ENCODE measurements at places on chromosomes 6 and 20.

DNA sequence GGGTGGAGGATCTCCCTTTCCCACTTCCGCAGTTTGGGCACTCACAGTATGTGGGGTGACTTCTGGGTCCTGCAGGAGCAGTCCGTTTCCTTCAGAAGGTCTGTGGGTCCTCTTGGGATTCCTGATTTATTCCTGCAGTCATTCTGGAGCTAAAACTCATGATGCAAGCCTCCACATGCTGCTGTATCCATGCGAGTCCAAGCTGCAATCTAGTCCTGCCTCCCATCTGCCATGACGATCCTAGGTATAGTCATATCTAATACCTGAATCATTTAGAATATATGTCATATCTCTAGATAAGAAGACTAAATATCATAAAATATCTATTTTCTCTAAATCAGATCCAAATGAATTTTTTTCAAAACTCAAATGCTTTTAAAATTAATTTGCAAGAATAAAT is 103.4 kb upstream of the AHI1 start:
- peaks cover 62% of the 10 kb centered on the region for H3K36me3 ChIP-seq
- no peak overlapping the region for H3K27ac ChIP-seq
- no peak for DNase-seq
- no peaks in the 10 kb centered on the region for H3K27me3 ChIP-seq
- H3K4me1 ChIP-seq: peaks cover 23% of the 10 kb centered on the region
- no peak overlapping the region for H3K4me3 ChIP-seq

DNA sequence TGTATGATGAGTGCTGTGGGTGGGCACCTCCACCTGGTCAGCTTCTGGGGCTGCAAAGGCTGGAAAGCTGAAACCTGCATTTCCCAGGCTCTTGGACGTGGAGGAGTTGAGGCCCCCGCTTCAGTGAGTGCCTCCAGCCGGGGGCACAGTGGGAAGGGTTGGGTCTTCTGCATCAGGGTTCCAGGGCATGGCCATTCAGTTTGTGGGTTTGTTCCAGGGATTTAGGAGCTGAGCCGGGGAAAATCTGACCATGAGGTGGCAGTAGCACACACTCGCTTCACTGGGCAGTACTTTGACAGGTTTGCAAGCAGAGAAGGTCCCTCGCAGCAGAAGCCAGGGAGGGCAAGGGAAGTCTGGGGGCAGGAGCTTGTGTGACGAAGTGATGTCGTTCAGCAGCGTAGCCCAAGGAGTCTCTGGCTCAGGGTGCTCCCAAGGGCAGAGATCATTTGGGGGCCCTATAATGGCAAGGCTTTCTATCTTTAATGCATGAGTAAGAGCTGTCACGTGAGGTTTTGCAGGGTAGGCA is 69.5 kb upstream of the SULF2 start:
- no peaks in the 10 kb centered on the region for H3K27me3 ChIP-seq
- no peaks in the 10 kb centered on the region for H3K36me3 ChIP-seq
- H3K4me3 ChIP-seq: no peak overlapping the region
- no peak overlapping the region for H3K27ac ChIP-seq

- DNase-seq: no peak
- H3K4me1 ChIP-seq: peaks cover 2% of the 10 kb centered on the region
- no peak overlapping the region for H3K27ac ChIP-seq
Observed at GRCh38 chr20:37458761-37459160, 62.3 kb upstream of the NNAT start.

GRCh38 chr20:25249198-25249931 is 1.5 kb downstream of the PYGB start:
- peaks cover 4% of the 10 kb centered on the region for H3K36me3 ChIP-seq
- H3K27ac ChIP-seq: peak overlapping the region; percentile 87
- H3K4me1 ChIP-seq: peaks cover 22% of the 10 kb centered on the region
- no peak for DNase-seq
- H3K27me3 ChIP-seq: no peaks in the 10 kb centered on the region

GRCh38 chr6:30238178-30238795 is 25.1 kb upstream of the TRIM26 start:
- no peaks in the 10 kb centered on the region for H3K36me3 ChIP-seq
- H3K4me3 ChIP-seq: no peak overlapping the region
- no peak overlapping the region for H3K27ac ChIP-seq
- no peaks in the 10 kb centered on the region for H3K4me1 ChIP-seq

GRCh38 chr6:107811591-107812218 is 12.4 kb downstream of the SCML4 start:
- no peak overlapping the region for H3K27ac ChIP-seq
- no peak for DNase-seq
- H3K4me1 ChIP-seq: peaks cover 9% of the 10 kb centered on the region
- no peak overlapping the region for H3K4me3 ChIP-seq
- H3K36me3 ChIP-seq: no peaks in the 10 kb centered on the region
- H3K27me3 ChIP-seq: peaks cover 13% of the 10 kb centered on the region

- peaks cover 4% of the 10 kb centered on the region for H3K4me1 ChIP-seq
- no peak overlapping the region for H3K4me3 ChIP-seq
- no peak for DNase-seq
- peaks cover 57% of the 10 kb centered on the region for H3K27me3 ChIP-seq
- H3K27ac ChIP-seq: no peak overlapping the region
Observed at GRCh38 chr6:10381133-10381829, 33.6 kb downstream of the TFAP2A start.

DNA sequence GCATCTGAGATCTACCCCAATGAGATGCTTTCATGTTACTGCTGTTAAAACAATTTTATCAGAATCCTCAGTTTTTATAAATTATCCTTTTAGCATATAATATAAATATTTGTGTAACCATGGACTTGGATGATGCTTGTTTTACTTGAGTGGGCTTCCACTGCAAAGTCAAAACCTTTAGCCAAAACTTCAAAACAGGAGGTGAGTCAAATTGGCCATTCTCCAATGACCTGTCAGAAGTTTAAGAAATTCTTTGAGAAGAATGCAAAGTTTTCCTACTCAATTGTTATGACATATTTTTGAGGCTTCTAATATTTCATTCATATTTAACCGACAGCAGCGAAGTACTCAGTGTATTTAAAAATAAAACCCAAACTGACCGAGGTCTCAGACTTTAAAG is 507.9 kb downstream of the EYS start:
- no peaks in the 10 kb centered on the region for H3K36me3 ChIP-seq
- no peak overlapping the region for H3K27ac ChIP-seq
- DNase-seq: no peak
- H3K4me3 ChIP-seq: no peak overlapping the region
- H3K4me1 ChIP-seq: no peaks in the 10 kb centered on the region
- no peaks in the 10 kb centered on the region for H3K27me3 ChIP-seq

GRCh38 chr20:59646487-59646886 is 42.1 kb downstream of the PHACTR3 start:
- no peak overlapping the region for H3K27ac ChIP-seq
- H3K4me3 ChIP-seq: no peak overlapping the region
- no peaks in the 10 kb centered on the region for H3K27me3 ChIP-seq
- DNase-seq: no peak
- no peaks in the 10 kb centered on the region for H3K4me1 ChIP-seq

DNA sequence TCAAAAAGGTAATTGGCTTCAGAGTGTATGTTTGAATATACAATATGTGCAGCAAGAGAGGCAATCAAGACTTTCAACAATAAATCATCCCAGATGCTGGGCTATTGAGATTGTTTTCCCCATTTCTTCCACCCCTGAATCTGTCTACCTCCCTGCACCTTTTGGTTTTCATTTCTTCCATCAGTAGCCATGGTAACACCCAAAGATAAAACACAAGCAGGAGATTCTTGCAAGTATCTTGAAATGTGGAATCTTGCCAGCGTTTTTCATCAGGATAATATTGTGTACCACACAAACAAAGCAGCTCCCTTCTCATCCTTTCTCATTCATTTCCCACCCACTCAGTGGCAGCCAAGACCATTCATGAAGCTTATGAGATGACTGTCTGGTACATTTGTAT is 73.0 kb upstream of the NRSN1 start:
- no peak overlapping the region for H3K4me3 ChIP-seq
- no peaks in the 10 kb centered on the region for H3K27me3 ChIP-seq
- no peaks in the 10 kb centered on the region for H3K4me1 ChIP-seq
- DNase-seq: no peak
- no peaks in the 10 kb centered on the region for H3K36me3 ChIP-seq

GRCh38 chr6:120355822-120356221 is 978.5 kb downstream of the TBC1D32 start:
- H3K4me1 ChIP-seq: no peaks in the 10 kb centered on the region
- no peak overlapping the region for H3K4me3 ChIP-seq
- DNase-seq: no peak
- H3K27ac ChIP-seq: no peak overlapping the region

GRCh38 chr6:110102411-110102810 is 77.1 kb downstream of the WASF1 start:
- no peaks in the 10 kb centered on the region for H3K4me1 ChIP-seq
- no peak overlapping the region for H3K4me3 ChIP-seq
- H3K27ac ChIP-seq: no peak overlapping the region
- no peak for DNase-seq

- no peaks in the 10 kb centered on the region for H3K27me3 ChIP-seq
- no peak for DNase-seq
- no peak overlapping the region for H3K27ac ChIP-seq
- peaks cover 70% of the 10 kb centered on the region for H3K36me3 ChIP-seq
- H3K4me1 ChIP-seq: peaks cover 1% of the 10 kb centered on the region
Observed at GRCh38 chr6:7185561-7185960, 77.8 kb downstream of the RREB1 start.

GRCh38 chr6:76803038-76803580 is 660.2 kb downstream of the HTR1B start:
- no peak for DNase-seq
- H3K27me3 ChIP-seq: no peaks in the 10 kb centered on the region
- H3K36me3 ChIP-seq: no peaks in the 10 kb centered on the region
- H3K27ac ChIP-seq: no peak overlapping the region
- no peak overlapping the region for H3K4me3 ChIP-seq
- H3K4me1 ChIP-seq: no peaks in the 10 kb centered on the region

DNA sequence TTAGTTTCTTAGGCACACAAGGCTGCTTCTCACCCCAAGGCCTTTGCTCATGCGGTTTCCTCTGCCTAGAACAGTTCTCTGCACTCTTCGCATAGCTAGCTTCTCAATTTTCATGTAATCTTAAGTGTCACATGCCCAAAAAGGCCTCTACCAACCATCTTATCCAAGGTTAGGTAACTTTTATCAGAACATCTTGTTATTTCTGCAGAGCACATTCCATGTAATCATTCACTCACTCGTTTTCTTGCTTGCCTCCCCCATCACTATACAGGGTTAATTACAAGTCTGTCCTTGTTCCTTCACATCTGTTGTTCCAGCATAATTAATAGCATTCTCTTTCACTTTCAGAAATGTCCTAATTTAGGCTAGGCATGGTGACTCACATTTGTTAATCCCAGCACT is 53.8 kb downstream of the NCOA6 start:
- H3K27me3 ChIP-seq: no peaks in the 10 kb centered on the region
- H3K4me3 ChIP-seq: no peak overlapping the region
- no peak for DNase-seq
- H3K27ac ChIP-seq: no peak overlapping the region
- no peaks in the 10 kb centered on the region for H3K4me1 ChIP-seq

GRCh38 chr20:64237316-64237715 is 18.2 kb upstream of the PCMTD2 start:
- H3K4me3 ChIP-seq: no peak overlapping the region
- no peaks in the 10 kb centered on the region for H3K36me3 ChIP-seq
- DNase-seq: no peak
- no peaks in the 10 kb centered on the region for H3K27me3 ChIP-seq

GRCh38 chr6:90431576-90431975 is 134.9 kb upstream of the BACH2 start:
- no peaks in the 10 kb centered on the region for H3K27me3 ChIP-seq
- no peak for DNase-seq
- H3K4me1 ChIP-seq: peaks cover 9% of the 10 kb centered on the region
- no peak overlapping the region for H3K4me3 ChIP-seq
- no peak overlapping the region for H3K27ac ChIP-seq
- peaks cover 40% of the 10 kb centered on the region for H3K36me3 ChIP-seq

- no peaks in the 10 kb centered on the region for H3K36me3 ChIP-seq
- peaks cover 8% of the 10 kb centered on the region for H3K4me1 ChIP-seq
- H3K27me3 ChIP-seq: no peaks in the 10 kb centered on the region
- no peak for DNase-seq
- peak overlapping the region; percentile 85 for H3K27ac ChIP-seq
Observed at GRCh38 chr20:34302312-34302722, 838 bp downstream of the AHCY start.

GRCh38 chr6:87151781-87152525 is 3.4 kb upstream of the ZNF292 start:
- peaks cover 8% of the 10 kb centered on the region for H3K36me3 ChIP-seq
- peaks cover 18% of the 10 kb centered on the region for H3K27me3 ChIP-seq
- DNase-seq: peak; percentile 76
- H3K4me3 ChIP-seq: peak overlapping the region; percentile 91
- H3K27ac ChIP-seq: peak overlapping the region; percentile 99

DNA sequence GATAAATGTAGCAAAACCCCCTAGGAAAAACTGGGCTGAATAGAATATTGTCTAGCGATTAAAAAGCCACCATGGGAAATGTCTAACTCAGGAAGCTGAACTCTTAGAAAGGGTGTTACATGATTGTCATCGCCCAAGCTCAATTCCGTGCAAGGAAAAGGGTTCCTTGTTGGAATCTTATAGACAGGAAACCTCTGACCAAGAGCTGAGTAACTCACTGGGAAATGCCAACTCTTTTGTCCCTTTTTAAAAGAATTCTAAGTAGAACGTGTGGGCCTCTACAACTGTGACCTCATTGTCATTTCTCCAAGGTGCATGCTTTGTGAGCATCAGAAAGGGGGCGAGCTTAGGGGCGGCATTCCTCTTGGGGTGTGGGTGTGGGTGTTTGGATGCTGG is 88.1 kb downstream of the SYNJ2 start:
- no peak overlapping the region for H3K27ac ChIP-seq
- H3K4me1 ChIP-seq: peaks cover 12% of the 10 kb centered on the region
- no peak for DNase-seq
- no peaks in the 10 kb centered on the region for H3K27me3 ChIP-seq
- peaks cover 19% of the 10 kb centered on the region for H3K36me3 ChIP-seq
- H3K4me3 ChIP-seq: no peak overlapping the region

GRCh38 chr20:22584522-22584921 is at the start of gene FOXA2:
FOXA2 (minus strand) TSS chr20:22584572; CDS start chr20:22584278, 294 bp downstream.
- H3K4me3 ChIP-seq: no peak within 1 kb of the TSS
- no peaks in the 10 kb centered on the region for H3K4me1 ChIP-seq
- no peak for DNase-seq
- no peak within 1 kb of the TSS for H3K27ac ChIP-seq

GRCh38 chr6:100084316-100084990 is 90.4 kb upstream of the MCHR2 start:
- H3K36me3 ChIP-seq: no peaks in the 10 kb centered on the region
- H3K4me3 ChIP-seq: no peak overlapping the region
- H3K27me3 ChIP-seq: no peaks in the 10 kb centered on the region
- no peak for DNase-seq
- no peaks in the 10 kb centered on the region for H3K4me1 ChIP-seq
- H3K27ac ChIP-seq: no peak overlapping the region

DNA sequence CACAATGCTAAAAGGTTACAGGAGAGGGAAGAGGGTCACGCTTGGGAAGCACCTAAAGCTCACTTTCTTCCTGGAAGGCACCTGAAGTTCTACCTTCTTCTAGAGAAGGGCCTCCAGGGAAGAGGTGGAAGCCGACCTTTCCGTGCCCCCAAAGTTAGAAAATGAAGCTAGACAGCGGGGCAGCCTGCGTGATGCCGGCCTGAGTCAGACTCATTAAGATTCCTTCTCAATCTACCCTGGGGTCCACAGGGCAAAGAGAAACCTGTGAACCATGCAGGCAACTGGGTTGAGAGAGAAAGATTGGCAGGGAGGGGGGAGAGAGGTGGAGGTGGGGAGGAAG is 54.8 kb upstream of the CCDC167 start:
- DNase-seq: no peak
- peaks cover 12% of the 10 kb centered on the region for H3K4me1 ChIP-seq
- H3K27me3 ChIP-seq: no peaks in the 10 kb centered on the region
- H3K27ac ChIP-seq: no peak overlapping the region
- no peaks in the 10 kb centered on the region for H3K36me3 ChIP-seq

GRCh38 chr6:119603501-119603900 is 253.9 kb upstream of the MAN1A1 start:
- H3K27ac ChIP-seq: no peak overlapping the region
- H3K36me3 ChIP-seq: no peaks in the 10 kb centered on the region
- H3K4me1 ChIP-seq: no peaks in the 10 kb centered on the region

Data from T-helper 2 cell treated with Interferon-gamma antibody and Interleukin-4, amounts not matched to agents 5 μg/mL and 100 μg/mL, for 36 hours (primary cell).